ENCODE measurements at places on chromosomes 5 and 9.

GRCh38 chr9:112299514-112299913 is 33.9 kb downstream of the PTBP3 start:
- no peak for DNase-seq

GRCh38 chr9:129811967-129812363 is 9.0 kb downstream of the TOR1B start:
- DNase-seq = no peak

- DNase-seq = no peak
Measured at GRCh38 chr9:104969116-104969515, 41.2 kb upstream of the ABCA1 start.

GRCh38 chr5:61534481-61535267 is 202.6 kb downstream of the ZSWIM6 start:
- DNase-seq = no peak

GRCh38 chr5:89615839-89616518 is 733.0 kb upstream of the MEF2C start:
- DNase-seq = no peak

DNA sequence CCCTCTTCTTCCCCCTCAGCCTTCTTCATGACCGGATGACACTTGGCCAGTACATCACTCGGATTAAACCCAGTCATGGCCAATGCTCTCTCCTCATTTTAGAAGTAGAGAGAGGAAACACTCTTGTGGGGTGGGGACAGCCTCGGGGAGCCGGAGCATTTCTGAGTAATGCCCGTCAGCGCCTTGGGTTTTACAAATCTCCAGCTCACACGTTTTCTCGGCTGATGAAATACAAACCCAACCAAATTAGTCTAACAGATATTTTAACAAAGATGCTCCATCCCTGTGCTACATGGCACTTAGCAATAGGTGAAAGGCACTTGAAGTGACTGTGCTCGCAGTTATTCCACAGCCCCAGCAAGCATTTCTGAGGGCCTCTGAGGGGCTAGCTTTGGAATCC is 51.7 kb downstream of the ZNF366 start:
- no peak for DNase-seq

DNA sequence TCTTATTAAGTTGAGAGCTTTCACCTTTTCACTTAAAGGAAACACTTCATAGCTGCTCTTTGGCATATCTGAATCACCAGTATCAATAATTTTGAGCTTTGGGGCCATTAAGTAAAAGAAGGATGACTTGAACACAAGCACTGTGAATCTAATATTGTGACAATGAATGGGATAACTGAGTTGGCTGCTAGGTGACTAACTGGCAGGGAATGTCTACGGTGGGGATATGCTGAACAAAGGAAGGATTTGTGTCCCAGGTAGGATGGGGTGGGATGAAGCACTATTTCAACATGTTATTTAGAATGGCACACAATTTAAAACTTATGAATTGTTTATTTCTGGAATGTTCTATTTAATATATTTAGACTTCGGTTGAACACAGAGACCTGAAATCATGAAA is 123.6 kb downstream of the TEX10 start:
- no peak for DNase-seq

GRCh38 chr5:142866563-142867275 is 96.5 kb downstream of the ARHGAP26 start:
- DNase-seq = no peak

DNA sequence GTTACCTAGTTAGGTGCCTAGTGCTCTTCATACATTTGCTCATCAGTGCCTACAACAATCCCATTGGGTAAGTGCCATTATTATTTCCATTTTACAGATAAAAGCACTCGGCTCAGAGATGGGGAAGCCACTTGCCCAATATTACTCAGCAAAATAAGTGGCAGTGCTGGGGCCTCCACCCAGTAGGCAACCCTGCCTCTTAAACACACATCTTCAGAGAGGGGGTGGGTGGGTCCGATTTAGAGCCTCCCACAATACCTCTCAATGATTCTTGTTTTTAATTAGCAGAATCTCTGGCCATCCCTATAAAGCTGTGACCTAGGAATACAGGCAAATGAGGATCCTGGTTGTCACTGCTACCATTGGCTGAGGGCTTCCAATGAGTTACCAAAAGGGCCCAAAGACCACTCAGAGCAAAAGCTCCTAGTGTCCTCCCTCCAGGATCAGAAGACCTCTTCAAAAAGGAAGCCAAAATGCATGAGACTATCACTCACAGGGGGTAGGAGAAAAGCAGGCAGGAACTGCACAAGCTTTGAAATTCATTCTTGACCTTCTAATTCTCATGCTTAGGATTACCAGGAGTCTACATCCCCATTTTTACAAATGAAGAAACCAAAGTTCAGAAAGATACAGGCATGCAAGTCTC is 36.1 kb upstream of the UBE2D2 start:
- DNase-seq = no peak

- DNase-seq = no peak
Measured at GRCh38 chr5:125848751-125849150, 574.5 kb upstream of the GRAMD2B start.
